Stimulated activated CD8-positive, alpha-beta memory T cell treated with anti-CD3 and anti-CD28 coated beads, Interleukin-7, amount 100 ng/mL, for 1 hour (primary cell): ENCODE measurements at places on chromosomes 4 and X.

- DNase-seq = no peak
Observed at GRCh38 chr4:165692082-165692481, 181.0 kb upstream of the TLL1 start.

DNA sequence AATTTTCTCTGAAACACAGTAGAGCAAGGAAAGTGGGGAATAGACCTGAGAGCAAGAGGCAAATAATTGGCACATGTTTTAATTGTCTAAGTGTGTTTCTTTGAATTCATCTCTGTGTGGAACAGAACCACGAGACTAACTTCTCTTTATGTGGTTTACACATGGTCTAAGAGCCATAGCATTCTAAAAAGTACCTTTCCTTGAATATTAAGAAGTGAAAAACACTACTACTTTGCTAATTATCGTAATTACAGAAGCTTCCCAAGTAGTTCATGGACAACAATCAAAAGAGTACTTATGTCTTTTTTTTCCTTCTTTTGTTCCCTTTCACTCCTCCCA lies 2.9 kb upstream of the CYBB start:
- DNase-seq = no peak

DNA sequence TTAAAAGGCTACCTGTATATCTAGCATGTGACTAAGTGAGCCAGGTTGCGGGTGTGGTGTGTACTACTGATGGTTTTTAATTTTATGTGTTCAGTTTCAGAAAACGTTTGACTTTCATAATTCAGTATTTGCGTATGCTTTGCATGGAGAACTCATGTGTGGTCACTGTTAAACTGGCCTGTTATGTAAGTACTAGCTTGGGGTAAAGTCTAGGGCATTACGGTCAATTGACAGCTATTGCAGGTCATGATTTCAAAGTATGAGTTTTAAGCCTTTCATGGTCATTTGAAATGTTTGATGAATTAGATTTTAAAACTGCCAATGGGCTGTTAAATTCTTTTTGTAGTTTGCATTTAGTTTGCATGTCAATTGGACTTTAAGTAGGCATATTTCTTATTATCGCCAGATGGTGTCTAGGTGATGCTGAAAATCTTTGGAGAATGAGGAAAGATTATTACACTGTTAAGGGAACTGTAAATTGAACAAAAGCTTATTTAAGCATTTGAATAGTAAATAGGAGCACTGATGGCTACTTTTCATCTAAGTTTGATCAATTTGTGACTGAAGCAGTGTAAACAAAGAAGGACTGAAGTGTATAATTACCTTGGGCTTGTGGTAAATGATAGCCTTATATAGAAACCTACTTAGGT lies 563.4 kb downstream of the DACH2 start:
- no peak for DNase-seq

DNA sequence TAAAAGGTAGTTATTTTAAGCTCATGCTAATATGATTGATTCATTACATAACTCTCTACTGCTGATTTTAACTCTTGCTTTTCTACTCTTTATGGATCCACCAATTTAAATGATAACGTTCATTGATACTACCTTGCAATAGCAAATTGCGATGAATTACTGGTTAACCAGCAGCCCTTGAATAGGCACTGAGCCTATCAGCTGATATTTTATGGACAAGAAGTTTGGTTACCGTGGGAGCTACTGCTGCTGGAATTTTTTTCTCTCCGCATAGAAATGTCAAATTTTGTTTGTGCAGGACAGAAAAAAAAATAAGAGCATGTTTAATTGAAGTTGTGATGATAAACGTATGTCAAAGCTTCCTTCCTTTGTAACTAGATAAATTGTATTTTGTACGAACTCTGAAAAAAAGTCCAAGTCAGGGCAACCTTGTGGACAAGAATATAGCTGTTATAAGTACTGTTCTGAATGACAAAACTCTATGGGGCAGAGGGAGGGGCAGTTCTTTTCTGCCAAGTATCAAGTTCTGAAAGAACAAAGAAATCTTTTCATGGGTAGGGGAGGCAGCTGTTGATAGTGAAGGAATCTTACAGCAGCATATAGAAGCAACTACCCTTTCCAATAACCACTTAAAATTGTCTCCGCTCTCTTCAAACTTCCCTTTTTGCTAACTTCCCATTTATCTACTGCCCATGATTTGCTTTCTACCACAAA lies 434.9 kb upstream of the PABPC4L start:
- DNase-seq = no peak
